ENCODE measurements at places on chromosomes 16 and 17.

- peak; percentile 65 for DNase-seq
Measured at GRCh38 chr17:35254107-35254773, 11.4 kb downstream of the SLFN5 start.

DNA sequence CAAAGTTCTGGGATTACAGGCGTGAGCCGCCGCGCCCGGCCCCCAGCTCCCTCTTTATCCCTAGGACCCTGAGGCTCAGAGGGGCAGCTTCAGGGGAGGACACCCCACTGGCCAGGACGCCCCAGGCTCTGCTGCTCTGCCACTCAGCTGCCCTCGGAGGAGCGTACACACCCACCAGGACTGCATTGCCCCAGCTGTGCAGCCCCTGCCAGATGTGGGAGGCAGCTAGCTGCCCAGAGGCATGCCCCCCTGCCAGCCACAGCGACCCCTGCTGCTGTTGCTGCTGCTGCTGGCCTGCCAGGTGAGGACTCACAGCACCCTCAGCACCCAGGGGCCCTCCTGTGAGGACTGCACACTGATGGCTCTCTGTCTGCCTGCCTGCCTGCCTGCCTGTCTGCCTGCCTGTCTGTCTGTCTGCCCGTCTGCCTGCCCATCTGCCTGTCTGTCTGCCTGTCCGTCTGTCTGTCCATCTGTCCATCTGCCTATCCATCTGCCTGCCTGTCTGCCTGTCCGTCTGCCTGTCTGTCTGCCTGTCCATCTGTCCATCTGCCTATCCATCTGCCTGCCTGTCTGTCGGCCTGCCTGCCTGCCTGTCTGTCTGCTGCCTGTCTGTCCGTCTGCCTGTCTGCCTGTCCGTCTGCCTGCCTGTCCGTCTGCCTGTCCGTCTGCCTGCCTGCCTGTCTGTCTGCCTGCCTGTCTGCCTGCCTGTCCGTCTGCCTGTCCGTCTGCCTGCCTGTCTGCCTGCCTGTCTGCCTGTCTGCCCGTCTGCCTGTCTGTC is 5.0 kb downstream of the GCGR start:
- DNase-seq = no peak

GRCh38 chr17:67378454-67379250 is 1.6 kb downstream of the PITPNC1 start:
- peak; percentile 79 for DNase-seq

DNA sequence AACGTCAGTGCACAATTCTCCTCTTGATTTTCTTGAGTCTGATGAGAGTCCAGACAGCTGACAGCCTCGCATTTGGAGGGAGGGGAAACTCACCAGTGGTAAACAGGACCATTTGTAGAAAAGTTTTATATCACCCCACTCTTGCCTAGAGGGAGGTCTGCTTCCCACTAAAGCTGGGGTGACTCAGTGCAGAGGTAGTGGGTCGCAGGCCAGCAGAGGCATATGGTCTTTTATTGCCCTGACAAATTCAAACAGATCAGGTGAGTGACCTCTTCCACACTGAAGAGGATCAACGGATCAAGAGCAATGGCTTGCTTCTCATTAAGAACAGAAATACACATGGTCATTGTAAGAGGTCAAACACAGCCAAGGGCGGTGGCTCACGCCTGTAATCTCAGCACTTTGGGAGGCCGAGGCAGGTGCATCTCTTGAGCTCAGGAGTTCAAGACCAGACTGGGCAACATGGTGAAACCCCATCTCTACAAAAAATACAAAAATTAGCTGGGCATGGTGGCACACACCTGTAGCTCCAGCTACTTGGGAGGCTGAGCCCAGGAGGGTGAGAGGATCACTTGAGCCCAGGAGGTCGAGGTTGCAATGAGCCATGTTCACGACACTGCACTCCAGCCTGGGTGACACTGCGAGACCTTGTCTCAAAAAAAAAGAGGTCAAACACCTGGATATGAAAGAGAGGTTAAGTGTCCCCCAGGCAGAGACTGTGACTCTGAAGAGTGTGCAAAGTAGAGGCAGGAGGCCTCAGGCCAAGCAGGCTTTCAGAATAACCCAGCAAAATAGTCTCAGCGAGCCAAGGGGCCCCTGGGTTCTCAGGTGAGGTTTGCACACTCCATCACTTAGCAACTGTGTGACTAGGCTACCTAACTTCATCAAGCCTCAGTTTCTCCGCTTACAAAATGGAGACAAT is 56.5 kb upstream of the ERN1 start:
- no peak for DNase-seq

- no peak for DNase-seq
Measured at GRCh38 chr17:77508047-77508715, 367.4 kb downstream of the SEC14L1 start.

DNA sequence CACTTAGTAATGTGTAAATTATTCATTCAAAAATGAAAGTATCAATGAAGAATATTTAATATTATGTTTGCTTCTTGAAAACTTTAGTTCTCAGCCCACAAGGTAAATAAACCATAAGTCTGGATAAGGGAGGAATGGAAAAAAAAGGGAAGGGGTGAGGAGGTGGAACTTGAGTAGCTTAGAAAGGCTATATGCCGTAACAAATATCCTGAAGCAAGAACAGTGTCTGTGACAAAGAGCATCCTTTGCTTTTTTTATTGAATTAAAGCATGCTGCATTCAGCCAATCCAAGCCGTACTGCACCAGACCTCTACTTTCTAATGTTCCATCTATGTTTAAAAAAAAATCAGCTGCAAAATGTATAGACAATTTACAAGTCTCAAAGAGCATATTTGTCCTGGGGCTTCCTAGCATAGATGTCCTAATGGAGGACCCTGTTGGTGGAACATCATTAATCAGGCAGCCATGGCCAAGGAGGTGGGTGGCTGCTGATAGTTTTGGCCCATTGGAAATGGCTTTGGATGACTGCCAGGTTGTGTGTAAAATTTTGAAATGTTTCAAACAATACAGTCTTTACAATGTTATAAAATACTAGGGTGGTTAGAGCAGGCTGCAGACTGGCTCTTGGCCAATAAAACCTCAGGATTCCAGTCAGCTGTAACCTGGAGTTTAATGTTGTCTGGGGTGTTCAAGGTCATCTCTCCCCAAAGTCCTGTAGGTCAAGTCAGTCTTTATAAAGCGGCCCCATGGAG is 895.8 kb upstream of the SOX9 start:
- no peak for DNase-seq

DNA sequence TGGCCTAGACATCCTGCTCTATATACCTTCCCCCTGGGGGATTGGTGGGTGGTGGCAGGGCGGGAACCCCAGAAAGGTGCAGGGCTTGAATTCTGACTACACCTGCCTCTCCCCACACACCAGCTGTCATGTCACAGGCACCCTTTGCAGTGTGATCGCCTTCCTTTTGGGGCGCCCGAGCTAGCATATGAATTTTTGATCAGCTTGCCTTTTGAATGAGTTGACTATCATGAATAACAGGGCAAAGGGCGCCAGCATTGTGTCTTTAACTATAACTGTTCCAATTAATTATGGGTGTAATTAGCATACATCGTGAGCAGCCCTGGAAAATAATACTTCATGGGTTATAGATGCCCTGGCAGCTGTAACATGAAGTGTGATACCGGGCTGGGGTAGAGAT is 72.7 kb downstream of the CYLD start:
- no peak for DNase-seq

DNA sequence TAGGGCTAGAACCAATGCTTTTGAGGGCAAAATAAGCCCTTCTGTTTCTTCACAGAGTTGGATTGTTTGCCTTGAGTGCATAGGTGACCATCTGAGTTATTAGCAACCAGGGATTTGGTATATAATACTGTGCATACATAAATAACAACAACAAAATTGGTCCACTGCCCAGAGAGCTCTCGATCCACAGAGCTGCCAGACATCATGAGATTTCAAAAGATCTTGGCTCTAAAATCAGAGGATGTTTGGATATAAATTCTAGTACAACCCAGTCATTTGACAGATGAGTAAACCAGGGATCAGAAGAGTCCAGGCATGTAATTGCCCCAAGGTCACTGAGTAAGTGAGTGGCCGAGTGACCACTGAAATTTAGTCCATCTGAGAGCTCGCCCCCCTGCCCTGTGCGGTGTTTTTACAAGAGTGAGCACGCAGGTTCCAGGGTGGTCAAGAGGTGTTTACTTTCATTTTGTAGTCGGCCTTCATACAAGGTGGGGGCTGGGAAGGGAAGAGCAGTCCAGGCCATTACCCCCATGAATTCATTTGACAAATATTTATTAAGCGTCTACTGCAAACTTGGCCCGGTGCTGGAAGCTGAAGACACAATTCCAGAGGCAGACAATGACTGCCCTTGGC is 1.8 kb upstream of the MT2A start:
- DNase-seq = peak; percentile 69

DNA sequence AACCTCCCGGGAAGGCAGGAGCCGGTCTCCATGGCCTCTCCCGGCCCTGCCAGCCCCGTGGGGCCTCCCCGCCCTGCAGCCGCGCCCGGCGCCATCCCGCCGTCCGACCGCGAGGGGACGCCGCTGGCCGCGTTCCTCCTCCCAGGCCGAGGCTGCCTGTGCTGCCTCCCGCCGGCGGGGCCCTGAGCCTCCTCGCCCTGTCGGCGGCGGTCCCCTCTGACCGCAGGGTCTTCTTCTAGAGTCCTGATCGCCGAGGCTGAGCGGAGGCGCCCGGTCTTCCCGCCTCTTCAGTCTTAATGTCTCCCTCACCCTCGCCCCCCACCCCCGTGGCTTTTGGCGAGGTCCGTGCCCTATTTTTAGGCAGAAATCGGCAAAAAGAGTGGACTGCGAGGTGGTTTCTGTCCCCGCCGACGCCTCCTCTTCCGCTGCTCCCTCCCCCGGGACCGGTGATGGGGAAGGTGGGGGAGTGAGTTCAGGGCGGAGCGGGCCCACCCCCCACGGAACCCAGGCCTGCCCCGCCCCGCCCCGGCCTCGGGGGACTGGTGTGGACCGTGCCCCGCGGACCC is 794 bp upstream of the CPNE7 start:
- peak; percentile 70 for DNase-seq

GRCh38 chr17:17121162-17121561 is 78.9 kb downstream of the MPRIP start:
- no peak for DNase-seq

DNA sequence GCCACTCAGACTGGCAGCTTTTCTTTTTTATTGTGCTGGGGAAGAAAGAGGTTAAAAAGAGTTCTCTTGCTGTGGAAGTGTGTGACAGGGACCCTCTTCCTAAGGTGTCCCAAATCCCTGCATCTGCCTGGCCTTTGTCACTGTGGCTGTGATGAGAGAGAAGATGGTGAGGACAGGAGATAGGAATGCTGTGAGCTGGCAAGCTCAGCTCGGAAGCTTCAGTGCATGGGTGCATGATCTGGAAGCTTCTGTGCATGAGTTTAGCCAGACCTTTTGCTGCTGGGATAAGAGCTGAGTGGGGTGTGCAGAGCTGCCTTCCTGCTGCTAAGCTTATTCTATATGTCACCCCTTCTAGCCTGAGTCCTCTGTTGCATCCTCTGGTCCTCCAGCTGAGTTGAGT is 103.3 kb upstream of the CACNG3 start:
- DNase-seq = no peak

GRCh38 chr17:36127199-36127893 is 23.7 kb downstream of the CCL4 start:
- no peak for DNase-seq

DNA sequence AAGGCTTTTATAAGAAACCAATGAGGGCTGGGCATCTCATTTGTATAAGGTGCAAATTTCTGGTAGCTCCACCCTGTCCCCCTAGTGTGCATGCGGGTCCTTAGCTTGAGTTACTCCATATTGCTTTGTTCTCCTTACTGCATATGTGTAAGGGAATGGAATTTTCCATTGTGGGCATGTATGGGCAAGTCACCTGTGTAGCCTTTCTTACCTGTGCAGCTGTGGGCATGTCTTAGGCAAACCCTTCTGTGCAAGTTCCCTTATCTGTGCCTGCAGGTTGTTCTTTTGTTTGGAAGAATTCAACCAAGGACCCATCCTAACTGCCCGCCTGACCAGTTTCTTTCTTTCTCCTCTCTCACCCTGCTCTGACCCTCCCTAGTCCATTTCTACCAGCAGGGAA is 122.8 kb upstream of the HS3ST4 start:
- no peak for DNase-seq

DNA sequence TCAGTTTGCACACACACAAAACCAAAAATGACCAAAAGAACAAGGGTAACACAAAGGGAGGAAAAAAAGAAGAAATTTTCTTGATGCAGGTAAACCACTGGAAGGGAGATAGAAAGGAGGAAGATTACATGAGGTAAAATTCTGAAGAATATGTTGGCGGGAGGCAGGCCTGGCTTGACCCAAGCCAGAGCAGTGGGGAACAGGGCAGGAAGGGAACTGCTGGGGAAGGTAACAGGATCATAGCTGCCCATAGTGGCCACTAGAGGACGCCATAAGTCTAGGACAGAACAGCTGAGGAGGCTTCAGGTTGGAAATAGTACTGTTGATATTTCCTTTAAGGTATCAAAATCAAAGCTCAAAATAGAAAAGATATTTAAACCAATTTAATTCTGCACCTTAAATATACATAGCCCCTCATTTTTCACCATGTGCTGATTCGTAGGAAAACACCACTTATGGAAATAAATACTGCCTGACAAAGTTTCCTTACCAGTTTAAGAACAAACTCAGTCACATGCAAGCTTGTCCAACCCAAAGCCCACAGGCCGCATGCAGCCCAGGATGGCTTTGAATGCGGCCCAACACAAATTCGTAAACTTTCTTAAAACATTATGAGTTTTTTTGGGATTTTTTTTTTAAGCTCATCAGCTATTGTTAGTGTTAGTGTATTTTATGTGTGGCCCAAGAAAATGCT is 15.5 kb downstream of the VPS35 start:
- DNase-seq = peak; percentile 66

GRCh38 chr17:66241839-66242238 is 12.6 kb upstream of the APOH start:
- DNase-seq = no peak

- no peak for DNase-seq
Measured at GRCh38 chr16:2827831-2828520, 2.1 kb upstream of the ZG16B start.

DNA sequence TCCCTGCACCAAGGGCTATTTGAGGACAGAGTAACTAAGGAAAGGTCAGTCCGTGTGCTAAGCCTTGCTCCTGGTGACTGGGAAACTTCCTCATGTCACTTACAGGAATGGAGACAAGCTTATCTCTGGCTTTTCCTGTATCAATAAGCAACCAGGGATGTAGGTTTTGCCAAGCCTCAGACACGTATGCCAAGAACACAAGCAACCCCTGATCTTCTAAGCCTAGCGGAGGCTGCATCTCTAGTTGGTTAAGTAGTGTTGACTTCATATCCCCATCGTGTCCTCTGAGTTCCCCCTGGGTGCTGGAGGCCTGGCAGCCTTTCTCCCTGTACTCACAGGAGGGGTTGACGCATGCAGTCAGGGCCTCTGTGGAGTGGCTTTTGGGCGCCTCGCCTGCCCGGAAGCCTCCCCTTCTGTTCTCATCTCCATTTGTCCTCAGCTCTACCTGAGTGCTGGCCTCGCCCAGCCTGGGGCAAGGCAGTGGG is 1.4 kb upstream of the C1QTNF1 start:
- DNase-seq = no peak

GRCh38 chr17:20925954-20926353 is 116.9 kb downstream of the USP22 start:
- no peak for DNase-seq

- DNase-seq = no peak
Measured at GRCh38 chr17:27585792-27586191, 45.2 kb upstream of the LGALS9 start.

- no peak for DNase-seq
Measured at GRCh38 chr16:4908854-4909401, 28.0 kb downstream of the PPL start.

GRCh38 chr17:60170835-60171752 is 21.3 kb downstream of the CA4 start:
- no peak for DNase-seq

Data from RWPE1 (cell line).